ENCODE measurements at places on chromosomes 11 and 22.

DNA sequence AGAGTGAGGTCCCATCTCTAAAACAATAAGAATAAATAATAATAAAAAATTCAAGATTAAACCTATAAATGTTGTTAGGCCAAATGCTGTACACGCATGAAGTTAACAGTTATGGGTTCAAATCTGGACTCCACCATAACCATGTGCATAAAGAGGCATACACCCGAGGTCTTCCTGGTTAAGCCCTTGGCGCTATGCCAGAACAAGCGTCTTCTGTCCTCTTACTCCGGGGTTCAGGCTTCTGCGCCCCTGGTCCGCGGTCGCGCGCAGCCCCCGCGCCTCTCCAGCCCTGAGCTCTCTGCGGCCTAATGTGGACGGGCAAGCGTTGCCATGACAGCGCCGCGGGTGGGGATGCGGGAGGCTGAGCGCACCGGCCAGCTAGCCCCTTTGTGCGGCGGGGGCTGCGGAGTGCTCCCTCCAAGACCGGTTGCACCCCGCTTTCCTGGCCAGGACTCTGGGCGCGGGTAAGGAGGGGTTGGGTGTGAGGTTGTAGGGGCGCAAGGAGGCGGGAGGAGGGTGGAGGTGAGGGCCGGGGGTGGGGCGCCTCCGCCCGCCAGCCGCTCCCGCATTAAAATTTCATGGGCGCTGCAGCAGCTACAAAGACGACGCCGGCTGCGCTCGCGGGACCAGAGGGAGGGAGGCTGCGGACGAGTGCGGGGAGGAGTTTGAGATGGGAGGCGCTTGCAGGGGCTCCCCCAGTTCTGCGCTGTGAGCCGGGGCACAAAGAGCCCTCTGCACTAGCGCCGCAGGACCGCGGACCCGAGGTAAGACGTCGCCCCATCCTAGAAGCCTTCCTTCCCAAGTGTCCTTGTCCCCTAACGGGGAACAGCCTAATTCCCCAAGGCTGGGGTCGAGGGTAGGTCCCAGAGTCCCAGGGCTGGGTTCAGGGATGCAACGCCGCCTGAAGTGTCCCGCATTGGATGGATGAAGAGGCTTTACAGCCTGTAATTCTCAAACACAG lies at the start of gene MIAT:
MIAT (plus strand) TSS at position 698 of the 961 bp plus-strand sequence.
- no peak for DNase-seq

DNA sequence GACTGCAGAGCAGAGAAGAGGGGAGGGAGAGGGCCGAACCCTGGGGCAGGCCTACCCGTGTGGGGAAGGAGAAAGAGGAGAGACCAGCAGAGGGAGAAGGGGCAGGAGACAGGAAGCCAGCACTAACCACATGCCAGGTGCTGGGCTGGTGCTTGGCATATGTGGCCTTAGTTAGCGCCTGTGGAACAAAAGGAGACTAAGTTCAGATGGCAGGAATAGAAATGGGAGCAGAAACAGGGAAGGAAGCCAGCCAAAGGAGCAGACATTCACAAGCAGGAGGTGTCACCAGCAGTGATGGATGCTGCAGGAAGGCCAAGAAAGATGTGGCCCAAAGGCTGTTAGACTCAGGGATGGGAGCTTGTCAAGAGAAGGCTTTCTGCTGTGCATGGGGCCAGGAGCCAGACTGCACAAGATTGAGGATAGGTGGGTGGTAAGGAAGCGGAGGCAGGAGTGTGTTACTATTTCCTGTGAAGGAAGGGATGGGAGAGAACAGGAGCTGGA lies 26.7 kb downstream of the TREH start:
- DNase-seq, result no peak

DNA sequence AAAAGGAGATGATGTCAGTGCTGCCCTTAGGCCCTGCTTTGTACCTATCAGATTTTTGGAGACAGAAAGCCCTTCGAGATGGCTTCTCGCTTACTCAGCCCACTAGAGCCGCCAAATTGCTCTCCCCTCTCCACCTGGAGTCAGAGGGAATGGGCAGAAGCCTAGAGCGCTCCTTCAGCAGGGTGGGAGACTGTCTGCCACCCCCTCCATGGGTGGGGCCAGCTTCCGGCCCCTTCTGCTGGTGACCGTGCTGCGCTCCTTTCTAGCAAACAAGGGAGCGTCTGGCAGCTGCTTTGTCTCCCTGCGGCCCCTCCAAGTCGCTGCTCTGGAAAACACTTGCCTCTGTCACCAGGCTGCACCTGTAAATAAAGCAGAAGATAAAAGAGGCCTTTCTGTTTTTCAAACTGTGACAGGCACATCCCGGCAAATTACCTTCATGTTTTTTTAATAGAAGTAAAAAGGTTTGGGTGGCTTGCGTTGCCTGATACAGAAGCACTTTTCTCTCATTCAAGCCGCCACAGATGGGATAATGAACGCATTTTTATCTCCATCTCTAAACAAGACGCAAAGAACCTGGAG lies 145.7 kb upstream of the NECTIN1 start:
- DNase-seq, result no peak

- DNase-seq, result no peak
These were observed 52.2 kb downstream of the PRDM10 start for GRCh38 chr11:129950101-129951091.
